H9 (cell line): ENCODE measurements at places on chromosomes 16 and 17.

- no peak for DNase-seq
Measured at GRCh38 chr16:11914210-11915113, 1.3 kb downstream of the GSPT1 start.

DNA sequence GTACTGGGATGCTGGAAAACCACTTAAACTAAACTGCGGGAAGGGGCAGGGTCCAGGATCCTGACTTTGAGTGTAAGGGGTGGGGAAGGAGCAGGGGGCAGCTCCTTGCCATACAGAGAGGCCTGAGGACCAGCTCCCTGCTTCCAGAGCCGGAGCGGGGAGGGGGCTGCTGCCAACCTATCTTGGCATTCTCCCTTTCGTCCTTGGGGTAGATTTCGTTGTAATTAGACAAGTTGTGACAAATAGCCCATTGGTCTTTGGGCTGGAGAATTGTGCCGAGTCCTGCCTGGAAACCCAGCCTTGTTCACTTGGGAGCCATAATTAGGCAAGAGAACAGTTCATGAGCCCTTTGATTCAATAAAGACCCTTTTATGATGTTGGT lies 175.5 kb downstream of the RAB11FIP4 start:
- DNase-seq: no peak

DNA sequence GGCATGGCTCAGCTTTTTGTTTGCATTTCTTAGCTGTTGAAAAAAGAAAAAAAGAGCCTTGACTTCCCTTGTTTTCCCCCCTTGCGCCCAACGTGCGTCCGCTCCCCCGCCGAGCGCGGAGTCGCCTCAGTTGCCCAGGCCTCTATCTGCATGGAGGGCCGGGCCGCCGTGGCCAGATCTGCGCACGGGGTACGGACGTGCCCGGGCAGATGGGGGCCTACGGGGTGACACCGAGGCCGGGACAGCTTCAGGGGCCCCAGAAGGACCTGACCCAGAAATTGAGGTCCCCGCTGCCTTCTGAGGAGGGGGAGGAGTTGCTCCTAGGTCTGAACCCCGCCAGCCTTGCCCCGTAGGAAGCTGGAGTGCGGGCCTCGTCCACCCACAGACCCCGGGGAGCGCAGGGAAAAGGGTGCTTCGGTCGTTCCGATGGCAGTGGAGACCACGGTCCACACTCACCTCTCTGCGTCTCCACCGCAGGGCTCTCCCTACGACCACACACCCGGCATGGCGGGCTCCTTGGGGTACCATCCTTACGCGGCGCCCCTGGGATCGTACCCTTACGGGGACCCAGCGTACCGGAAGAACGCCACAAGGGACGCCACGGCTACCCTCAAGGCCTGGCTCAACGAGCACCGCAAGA lies 1.5 kb downstream of the IRX5 start:
- no peak for DNase-seq

DNA sequence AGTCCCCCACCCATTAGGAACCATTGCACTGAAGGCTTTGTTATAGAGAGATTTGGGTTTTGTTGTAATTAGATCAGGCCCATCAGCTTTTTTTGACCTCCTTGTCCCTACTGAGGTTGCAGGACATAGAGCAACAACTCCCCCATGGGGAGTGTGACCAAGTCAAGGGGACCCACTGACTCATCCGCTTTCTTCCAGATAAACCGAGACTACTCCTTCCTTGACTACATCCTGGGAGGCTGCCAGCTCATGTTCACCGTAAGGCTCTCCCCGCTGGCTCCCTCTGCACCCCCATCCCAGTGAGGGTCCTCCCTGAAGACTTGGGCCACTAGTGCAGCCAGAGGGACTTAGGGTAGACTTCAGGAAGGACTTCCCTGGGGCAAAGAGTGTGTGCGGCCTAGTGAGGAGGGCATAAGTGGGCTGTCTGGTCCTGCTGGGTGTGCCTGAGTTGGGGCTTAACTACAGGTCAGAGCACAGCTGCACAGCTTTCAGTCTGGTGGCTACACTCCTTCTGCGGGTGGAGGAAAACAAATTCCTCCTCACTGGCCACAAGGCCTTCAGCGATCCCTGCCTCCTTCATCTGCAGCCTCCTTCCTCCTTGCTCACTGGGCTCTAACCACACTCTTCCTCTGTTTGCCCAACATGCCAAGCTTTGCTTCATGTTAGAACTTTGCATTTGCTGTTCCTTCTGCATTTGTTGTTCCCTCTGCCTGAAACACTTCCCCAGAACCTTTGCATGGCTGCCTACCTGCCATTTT lies 31.0 kb downstream of the CPNE2 start:
- no peak for DNase-seq

- no peak for DNase-seq
Measured at GRCh38 chr16:57165938-57166337, 19.9 kb downstream of the PSME3IP1 start.

DNA sequence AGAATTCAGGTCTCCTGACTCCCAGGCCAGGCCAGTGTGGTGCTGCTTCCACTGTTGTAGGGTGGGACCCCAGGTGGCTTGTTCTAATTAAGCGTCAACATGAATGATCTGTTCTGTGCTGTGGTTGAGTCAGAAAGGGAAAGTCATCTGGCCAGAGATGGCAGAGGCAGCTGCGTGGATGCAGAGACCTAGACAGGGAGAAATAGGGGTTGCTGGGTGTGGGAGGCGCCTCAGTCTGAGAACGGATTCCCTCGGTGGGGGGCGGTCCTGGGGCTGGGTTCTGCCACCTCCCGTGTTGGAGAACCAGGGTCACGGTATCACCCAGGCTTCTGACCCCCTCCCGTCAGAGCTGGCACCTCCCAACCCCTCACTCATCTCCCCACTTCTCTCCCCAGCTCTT lies 5.6 kb downstream of the FBRS start:
- DNase-seq: no peak

- no peak for DNase-seq
Measured at GRCh38 chr17:33435721-33436301, 142.7 kb upstream of the ASIC2 start.

- DNase-seq: no peak
Measured at GRCh38 chr16:73378471-73378870, 330.5 kb upstream of the ZFHX3 start.

GRCh38 chr17:55859301-55859795 lies 108.5 kb downstream of the PCTP start:
- DNase-seq: no peak

DNA sequence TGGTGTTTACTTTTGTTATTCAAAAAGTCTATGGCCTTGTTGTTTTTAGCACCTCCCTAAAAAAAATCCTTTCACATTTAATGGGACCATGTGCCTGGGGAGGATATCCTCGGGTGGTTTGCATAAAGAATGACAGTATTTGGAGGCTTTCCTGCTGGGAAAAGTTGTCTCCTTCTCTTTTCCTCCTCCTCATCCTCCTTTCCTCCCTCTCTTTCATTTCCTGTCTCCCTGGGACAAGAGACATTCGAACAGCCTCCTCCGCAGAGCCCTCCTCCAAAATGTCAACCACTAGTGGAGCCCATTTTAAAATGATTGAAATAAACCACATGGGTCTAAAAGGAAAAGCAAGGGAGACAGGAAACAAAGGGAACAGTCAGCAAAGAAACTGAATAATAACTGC lies 67.4 kb downstream of the MYH13 start:
- DNase-seq: no peak

GRCh38 chr16:51355875-51356274 lies 204.8 kb upstream of the SALL1 start:
- DNase-seq: no peak

DNA sequence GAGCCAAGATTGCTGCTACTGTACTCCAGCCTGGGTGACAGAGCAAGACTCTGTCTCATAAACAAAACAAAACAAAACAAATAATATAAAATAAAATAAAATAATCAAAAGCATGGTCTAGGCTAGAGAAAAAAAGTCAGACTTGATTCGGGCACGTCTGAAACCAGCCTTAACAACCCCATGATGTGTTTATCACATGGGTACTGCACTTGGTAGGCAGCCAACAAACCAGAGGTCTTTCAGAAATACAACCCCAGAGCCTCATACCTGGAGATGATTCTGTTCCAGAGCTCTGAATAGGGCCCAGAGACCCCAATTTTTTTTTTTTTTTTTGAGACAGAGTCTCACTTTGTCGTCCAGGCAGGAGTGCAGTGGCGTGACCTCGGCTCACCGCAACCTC lies 9.6 kb upstream of the HAPSTR1 start:
- no peak for DNase-seq

DNA sequence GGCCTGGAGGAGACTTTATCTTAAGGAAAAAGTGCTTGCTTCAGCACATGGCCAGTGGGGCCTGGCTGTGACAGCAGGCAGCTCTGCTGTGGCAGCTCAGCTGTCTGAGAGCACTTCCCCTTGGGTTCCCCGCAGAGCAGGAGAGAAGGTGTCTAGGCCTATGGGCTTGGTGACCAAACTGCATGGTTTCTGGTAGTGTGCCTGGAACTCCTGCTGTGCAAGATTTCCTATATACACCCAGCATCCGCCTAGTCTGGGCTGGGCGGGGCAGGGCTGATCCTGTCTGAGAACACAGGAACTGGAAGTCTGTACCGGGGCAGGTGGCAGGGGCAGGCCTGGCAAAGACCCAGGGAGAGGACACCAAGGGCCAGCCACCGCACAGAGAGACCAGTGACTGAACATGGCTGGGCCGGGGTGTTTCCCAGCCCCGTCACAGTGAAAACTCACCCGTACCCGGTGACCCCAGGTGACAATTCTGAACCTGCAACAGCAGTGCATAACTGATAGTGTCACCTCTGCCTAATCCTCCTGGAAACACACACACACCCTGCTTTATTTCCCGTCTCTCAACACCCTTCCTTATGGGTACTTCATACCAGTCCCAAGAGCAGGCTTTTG lies 39.3 kb downstream of the CHD9 start:
- no peak for DNase-seq

GRCh38 chr16:74582970-74583369 lies 23.9 kb downstream of the GLG1 start:
- DNase-seq: no peak

DNA sequence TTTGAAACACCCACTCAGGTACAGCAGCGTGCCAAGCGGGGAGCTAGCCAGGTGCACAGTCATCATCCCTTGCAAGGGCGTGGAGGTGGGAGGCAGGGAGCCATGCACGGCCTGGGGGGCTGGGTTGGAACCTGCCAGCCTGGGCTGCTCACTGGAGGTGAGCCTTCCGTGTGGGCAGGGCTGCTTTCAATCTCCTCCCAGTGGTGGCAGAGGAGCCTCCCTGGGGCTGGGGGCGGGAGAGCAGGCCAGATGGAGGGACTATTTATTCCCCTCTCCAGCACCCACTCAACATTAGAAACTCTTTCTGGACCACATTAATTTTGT lies 90.3 kb downstream of the KATNIP start:
- DNase-seq: peak; percentile 68

DNA sequence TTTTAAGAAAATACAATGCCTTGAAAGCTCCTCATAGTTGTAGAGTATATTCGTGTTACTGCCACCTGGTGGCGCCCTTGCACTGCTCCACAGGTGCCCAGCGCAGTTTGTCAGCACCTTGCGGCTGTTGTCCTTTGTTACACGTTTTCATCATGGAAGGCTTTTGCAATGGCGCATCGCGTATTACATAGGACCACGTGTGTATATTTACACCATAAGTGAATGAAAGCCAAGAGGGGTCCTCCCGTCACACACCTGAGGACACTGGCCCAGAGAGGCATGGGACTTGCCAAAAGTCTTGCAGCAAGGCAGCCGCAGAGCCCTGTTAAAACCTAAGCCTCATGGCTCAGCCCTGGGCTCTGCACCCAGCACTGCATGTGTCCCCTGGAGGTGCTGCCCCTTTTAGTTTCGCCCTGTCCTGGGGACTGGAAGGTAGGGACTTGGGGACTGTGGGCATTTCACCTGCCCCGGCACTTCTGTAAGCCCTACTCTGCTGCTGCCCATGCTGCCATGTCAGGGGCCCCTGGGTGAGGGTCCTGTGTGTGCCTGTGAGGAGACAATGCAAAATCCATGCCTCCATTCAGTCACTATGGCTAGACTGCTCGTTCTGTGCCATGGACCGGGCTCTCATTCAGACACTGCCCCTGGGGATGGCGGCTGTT lies 24.3 kb downstream of the POLR3E start:
- DNase-seq: peak; percentile 75

- no peak for DNase-seq
Measured at GRCh38 chr16:8736123-8736668, 61.2 kb downstream of the TMEM186 start.

DNA sequence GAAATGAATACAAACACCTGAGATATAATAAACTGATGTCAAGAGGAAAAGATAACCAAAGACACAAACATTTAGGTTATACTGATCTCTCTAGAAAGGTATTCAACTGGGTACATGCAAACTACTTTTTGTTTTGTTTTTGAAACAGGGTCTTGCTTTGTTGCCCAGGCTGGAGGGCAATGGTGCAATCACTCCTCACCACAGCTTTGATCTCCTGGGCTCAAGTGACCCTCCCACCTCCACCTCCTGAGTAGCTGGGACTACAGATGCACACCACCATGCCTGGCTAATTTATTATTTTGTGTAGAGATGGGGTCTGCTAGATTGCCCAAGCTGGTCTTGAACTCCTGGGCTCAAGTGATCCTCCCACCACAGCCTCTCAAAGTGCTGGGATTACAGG lies 38.1 kb downstream of the TEKT5 start:
- no peak for DNase-seq

GRCh38 chr17:66701462-66701861 lies 133.5 kb upstream of the CACNG5 start:
- DNase-seq: no peak

- no peak for DNase-seq
Measured at GRCh38 chr17:78089576-78090281, 38.8 kb downstream of the TMC6 start.

DNA sequence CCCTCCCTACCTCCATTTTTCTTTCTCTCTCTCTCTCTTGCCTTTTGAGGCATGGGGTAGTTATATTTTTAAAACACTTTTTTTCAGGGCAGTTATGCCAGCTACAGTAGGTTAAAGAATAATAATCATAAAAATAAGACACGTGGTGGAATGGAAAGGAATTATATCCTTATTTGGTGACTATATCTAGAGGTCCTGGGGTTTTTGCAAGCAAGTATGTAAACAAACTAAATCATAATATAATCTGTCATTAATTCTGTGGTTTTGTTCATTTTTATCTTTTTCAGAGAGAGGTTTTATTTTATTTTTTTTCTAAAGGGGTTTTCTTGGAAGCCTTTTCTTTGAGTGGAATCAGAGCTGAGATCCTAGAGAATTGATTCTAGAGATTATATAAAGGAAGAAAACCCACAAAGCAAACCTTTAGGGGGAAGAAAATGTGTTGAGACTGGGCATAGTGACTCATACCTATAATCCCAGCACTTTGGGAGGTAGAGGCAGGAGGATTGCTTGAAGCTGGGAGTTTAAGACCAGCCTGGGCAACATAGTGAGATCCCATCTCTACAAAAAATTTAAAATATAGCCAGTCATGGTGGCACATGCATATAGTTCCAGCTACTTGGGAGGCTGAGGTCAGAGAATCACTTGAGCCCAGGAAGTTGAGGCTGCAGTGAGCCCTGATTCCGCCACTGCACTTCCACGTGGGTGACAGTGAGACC lies 53.2 kb downstream of the NQO1 start:
- DNase-seq: no peak

GRCh38 chr17:4040784-4041183 lies 76.5 kb upstream of the ATP2A3 start:
- no peak for DNase-seq
